ENCODE measurements at places on chromosomes 2 and 18. TPM values are rescaled to one million over a fixed set of nuclear protein-coding genes. Genes with fewer than 3 reads are reported as not detected.

Gene CPO
- 0.33 TPM for polyA plus RNA-seq

- peak; percentile 50 for DNase-seq
Measured at GRCh38 chr18:2905854-2906703, 59.3 kb downstream of the EMILIN2 start.

DNA sequence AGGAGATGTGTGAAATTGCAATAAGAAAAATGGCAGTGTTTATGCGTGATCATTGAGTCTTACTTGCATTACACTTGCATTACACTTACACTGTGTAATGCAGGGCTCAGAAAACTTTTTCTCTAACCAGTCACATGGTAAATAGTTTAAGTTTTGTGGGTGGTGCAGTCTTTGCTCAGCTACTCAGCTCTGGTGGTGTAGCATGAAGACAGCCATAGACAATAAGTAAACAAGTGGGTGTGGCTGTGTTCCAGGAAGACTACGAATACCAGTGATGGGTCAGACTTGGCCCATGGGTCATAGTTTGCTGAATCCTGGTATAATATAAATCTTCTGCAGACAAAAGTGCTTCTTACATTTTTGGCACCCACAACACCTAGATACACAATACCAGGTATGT, 115.6 kb upstream of the CYP1B1 start:
- no peak for DNase-seq

GRCh38 chr2:20516291-20516645, 69.4 kb downstream of the RHOB start:
- no peak for DNase-seq

Gene NETO1
- polyA plus RNA-seq, result 0.33 TPM

Gene ASB18
- not detected for polyA plus RNA-seq

DNA sequence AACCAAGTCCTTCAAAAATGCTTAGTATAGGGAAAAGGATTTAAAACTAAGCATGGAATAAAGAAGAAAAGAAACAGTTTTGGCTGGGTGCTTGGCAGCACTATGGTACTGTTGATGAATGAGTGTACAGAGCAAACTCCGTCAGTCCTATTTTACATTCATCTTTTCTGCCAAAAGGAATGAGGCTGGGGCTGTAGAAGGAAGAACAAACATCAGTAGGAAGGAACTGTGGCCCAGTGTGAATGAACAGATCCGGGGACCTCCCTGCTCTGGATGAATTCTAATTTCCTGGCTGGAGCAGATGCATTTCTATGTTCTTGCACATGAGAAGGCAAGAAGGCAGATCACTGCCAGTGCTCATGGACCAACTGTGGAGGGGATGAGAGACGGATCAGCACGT, 474.0 kb upstream of the MEIS1 start:
- DNase-seq, result no peak

Gene RESP18
- polyA plus RNA-seq, result not detected

- DNase-seq, result no peak
Measured at GRCh38 chr2:120398051-120398995, 52.4 kb downstream of the INHBB start.

GRCh38 chr2:71786291-71787107, 333.1 kb downstream of the DYSF start:
- DNase-seq, result no peak

DNA sequence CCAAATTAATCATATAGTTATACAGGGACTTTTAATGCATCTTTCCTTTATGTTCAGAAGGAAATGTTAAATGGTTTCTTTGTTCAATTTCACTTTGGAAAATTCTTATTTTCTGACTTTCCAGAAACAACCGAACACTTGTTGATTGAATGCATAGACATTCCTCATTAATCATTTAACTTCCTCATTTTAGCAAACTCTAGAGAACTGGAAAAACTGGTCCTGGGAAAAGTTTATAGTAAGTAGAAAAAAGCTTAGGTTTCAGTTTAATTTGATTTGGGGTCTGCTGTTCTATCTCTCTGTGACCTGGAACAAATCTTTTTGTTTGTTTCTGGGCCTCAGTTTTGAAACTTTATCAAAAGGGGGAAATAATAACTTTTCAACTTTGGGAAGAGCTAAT, 320.4 kb downstream of the CMPK2 start:
- DNase-seq, result no peak

Gene DNAH6
- polyA plus RNA-seq, result 0.15 TPM

- DNase-seq, result no peak
Measured at GRCh38 chr2:172297950-172298349, 129.4 kb upstream of the ITGA6 start.

- no peak for DNase-seq
Measured at GRCh38 chr2:25369439-25369838, 27.7 kb upstream of the DNMT3A start.

DNA sequence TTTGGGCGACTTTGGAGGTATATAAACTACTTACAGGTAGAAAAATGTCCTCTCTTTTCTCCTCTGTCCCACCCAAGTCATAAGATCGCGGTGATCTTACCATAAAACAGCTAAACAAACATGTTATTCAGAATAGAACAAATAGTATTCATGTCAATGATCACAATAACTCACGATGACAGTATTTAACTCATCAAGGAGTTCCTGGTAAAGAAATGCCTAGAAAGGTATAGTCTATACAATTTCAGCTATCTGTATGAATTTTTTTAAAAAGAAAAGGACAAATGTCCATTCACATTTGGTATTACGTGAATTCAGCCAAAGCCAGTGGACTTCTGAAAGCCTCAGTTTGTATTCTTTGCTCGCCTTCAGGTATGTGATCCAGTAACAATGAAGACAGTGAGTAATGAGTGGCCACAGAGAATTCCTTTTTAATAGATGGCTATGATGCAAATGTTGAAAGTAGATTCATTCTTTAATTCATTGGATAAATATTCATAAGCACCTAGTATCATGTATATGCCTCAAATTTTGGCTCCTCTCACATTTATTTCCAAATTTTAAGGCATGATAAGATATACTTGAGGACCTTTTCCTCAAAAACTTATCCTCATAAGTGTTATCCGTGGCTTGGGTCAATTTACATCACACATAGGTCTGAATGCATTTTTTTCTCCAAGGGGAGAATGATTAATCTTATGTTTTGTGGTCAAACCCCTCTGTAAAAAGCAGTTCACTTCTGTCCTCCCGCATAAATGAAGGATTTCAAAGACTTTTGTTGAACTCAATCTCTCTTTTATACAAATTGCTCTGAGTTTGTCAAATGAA, 20.3 kb downstream of the ABCB11 start:
- no peak for DNase-seq

DNA sequence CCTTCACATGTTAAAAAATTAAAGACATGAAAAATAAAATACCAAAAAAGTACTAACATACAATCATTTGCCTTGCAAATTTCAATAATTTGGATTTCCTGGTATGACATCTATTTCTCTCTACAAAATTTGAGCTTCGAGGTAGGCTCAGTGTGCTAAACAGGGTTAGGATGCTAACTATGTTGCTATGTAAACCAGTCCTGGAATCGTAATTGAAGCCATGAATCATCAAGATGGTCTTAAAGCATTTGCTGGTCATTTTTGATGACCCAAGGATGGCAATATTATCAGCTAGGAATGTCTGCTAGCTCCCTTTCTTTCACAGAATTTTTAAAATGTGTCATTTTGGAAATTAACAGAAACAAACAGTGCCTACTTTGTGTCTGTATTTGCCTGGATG, 107.9 kb upstream of the TTC39C start:
- DNase-seq, result no peak

GRCh38 chr2:197198890-197199289, 111.7 kb downstream of the ANKRD44 start:
- DNase-seq, result peak; percentile 80

GRCh38 chr2:165471349-165471950, 2.0 kb downstream of the CSRNP3 start:
- DNase-seq, result peak; percentile 36

DNA sequence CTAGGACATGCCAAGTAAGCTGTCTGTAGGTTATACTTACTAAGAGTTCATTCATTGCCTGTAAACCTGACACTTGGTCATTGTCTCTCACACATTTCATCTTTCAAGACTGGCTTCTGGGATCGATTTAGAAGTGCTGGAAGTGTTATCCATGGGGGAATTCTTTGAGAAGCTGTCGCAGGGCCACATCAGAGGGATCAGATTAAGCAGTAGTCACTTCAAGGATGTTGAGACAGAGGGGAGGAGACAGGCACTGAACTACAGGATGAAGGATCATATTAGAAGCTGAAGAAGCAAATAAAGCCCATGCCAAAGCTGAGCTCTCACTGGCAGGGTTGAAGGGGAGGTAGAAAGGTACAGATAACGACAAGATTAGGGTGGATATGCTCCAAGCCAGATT, 49.0 kb downstream of the CDK15 start:
- no peak for DNase-seq

- no peak for DNase-seq
Measured at GRCh38 chr2:7424481-7424880, 507.3 kb downstream of the RNF144A start.

GRCh38 chr2:144582651-144583380, 62.9 kb upstream of the ZEB2 start:
- DNase-seq, result no peak

GRCh38 chr2:130390460-130391057, 34.7 kb downstream of the PTPN18 start:
- DNase-seq, result peak; percentile 67

DNA sequence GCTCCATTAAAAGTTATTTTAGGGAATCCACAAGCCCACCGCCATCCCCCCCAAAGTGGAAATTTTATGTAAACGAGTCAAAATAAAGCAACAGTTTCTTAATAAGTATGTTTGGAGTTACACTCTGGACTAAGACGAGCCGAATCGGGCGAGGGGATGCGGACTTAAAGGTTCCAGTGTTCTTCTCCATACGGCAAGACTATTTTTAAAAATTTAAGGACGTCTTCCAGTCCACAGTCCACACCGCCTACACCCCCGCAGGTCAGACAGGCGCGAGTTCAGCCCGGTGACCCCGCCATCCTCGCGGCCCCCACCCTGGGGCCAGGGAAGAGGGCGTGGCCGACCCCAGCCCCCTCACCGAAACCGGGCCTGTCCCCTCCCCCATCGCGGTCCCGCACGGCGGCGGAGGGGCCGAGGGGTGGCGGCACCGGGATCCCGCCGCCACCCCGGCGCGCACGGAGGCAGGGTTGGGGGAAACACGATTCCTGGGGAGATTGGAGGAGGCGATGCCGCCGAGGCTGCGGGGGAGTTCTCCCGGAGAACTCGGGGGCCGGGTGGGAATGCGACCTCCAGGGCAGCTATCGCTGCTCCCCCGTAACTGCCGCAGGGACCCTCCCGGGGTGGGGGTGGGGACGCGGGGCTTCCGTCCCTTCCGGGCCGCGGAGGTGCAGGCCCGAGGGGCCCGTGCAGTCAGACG, 24.5 kb upstream of the SMAD7 start:
- DNase-seq, result no peak

- no peak for DNase-seq
Measured at GRCh38 chr2:211665299-211665698, 873.3 kb downstream of the ERBB4 start.

- no peak for DNase-seq
Measured at GRCh38 chr18:30487962-30488361, 554.6 kb downstream of the DSC3 start.

DNA sequence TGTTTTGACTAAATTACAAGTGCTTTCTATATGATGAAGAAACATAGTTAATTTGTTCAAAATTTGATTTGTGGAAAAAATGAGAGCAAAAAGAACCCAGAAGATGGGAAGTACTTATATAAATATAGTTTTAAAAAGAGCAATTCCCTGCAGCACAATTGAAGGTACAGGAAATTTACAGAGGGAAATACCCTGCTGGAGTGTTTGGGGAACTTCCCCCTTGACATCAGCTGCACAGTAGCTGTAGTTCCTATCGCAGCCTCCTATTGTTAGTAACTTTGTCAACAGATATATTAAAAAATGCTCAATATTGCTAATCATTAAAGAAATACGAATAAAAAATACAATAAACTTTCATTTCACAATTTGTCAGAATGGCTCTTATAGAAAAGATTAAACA, 1118.8 kb upstream of the ZEB2 start:
- DNase-seq, result no peak

- no peak for DNase-seq
Measured at GRCh38 chr2:70655786-70656185, 102.2 kb upstream of the TGFA start.

DNA sequence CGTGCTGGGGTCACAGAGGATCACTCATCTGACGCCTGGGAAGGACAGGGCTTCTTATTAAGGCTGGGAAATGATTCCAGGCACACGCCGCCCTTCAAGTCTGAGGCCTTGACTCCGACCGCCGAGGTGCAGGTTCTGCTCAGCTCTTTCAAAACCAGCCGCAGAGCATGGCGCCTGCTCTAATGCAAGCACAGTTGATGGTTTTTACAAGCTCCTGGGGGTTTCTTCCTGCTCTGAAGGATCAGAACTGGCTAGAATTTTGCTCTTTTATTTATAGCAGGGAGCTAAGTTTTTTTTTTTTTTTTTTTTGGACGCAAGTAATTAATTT, 32.0 kb downstream of the CDCA7 start:
- DNase-seq, result no peak

DNA sequence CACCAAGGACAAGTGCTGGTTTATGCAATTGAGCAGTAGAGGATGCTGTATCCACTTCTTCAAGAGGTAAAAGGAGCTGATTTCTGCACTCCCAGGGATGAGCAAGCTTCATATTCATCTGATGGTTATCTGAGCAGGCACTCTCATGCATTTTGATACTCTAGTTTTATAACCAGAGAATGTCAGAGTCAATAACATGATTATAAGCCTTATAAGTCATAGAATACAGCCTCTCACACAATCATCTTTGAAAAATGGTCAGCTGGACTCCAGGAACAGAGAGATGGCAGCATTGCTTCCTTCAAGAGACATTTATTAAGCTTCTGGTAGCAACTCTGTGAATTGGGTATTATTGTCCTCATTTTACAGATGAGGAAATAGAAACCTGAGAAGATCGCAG, 167.1 kb downstream of the SLC8A1 start:
- no peak for DNase-seq

DNA sequence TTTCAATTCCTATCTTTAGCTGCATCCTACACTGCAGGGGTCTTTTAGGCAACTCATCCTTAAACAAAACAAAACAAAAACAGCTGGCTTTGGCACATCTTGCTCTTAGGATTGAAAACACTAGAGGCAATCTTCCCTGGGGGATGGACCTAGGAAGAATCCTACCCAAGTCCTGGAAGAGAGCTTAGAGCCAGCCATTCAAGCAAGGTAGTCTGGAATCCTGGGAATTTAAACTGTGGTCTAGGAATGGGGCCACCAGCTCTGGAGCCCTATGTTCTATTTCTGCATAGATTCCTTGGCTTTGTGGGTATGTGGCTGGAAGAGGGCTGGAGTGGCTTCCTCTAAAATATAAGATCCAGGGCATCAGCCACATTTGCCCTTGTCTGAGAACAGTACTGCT, 27.7 kb downstream of the MYL1 start:
- DNase-seq, result no peak

- no peak for DNase-seq
Measured at GRCh38 chr2:194465641-194466040, 1191.4 kb upstream of the SLC39A10 start.

Gene POU3F3
- polyA plus RNA-seq, result 0.93 TPM

Measured in stomach (tissue), 19 donors.